LoVo (cell line): ENCODE measurements at places on chromosomes 11 and 22.

GRCh38 chr11:102448869-102449224 lies 3.7 kb downstream of the TMEM123 start:
- DNase-seq, result no peak

DNA sequence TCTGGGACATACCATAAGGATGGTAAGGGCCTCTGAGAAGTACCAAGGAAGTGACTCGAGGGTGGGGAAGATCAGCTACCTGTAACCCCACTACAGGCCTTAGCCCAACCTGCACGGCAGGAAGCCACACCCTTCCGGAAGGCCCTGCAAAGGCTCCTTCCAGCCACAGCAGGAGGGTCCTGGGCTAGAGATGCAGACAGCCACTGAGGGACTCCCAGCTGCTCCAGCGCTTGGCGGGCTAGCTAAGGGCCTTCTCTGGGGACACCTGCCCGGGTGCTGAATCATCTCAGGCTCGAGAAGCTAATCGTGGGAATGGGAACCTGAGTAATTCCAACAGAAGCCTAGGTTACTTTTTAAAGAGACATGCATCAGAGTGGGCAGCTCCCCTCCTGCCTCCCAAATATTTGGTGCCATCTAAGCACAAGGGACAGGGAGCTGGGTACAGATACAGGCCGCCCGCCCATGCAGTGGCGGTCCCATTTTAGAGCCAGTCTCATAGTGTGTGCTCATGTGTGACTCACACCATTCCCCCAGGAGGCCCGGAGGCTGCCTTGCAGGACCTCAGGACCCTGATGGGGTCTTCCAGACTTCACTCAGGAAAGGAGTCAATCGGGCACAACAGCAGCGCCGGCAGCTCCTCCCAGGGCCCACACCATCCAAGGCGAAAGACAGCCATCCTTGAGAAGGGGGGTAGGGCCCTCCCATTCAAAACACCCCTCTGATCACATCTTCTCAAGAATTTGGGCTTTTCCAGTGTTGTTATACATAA lies 8.0 kb downstream of the MYH9 start:
- no peak for DNase-seq

DNA sequence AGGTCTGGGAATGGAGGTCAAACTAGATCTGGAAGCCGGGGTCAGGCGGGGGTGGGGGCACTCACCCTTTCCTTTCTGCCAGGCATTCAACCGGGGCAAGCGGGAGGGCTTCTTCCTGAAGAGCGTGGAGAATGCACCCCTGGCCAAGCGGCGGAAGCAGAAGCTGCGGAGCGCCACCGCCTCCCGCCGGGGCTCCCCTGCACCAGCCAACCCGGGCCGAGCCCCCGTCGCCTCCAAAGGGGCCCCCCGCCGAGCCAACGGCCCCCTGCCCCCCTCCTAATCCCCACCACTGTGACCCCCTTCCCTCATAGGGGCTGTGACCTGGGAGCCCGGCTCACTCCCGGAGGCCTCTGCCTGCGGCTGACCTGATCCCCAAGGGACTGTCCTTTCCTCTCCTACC lies 12.2 kb downstream of the RPS6KA4 start:
- no peak for DNase-seq

DNA sequence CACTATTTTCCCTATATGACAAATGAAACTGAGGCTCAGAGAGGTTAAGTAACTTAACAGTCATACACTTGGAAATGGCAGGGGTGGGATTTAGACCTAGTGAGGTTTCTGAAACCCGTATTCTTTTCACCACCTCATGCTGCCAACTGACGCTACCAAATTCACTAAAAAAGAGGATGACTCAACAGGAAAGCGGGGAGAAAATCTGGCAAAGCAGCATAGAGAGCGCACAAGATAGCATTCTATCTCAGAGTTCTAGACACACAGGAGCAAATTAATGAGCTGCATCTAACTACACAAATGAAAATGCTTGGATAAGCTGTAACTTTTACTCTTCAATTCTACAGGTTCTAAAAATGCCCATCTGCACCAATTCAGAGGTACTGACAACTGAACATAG lies 136.4 kb downstream of the RBFOX2 start:
- no peak for DNase-seq

- DNase-seq, result no peak
These were observed 13.7 kb upstream of the POU2F3 start for GRCh38 chr11:120226242-120226641.

DNA sequence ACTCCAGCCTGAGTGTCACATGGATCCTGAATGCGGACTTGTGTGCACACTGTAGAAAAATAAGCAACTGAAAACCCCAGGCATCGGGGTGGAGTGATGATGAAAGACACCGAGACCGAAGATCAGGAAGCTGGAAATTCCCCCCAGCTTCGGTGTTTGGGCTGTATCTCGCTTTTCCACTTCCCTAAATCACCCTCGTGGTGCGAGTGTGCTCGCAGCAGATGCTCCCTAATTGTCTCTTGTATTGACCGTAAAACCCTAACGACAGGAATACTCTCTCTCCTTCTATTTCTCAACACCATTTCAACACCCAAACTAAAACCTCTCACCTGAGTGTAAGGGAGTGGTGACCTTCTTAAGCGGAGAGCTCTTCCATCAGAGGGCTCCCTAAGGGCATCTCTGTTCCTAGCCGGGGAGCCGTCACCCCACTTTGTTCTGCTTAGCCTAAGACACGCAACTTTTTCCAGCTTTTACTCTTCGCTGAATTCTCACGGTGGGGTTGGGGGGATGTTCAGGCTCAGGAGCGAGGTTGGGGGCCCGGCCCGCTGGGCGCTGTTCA lies 635 bp upstream of the GRK3 start:
- DNase-seq, result no peak

- DNase-seq, result peak; percentile 57
These were observed 311.0 kb downstream of the SBF2 start for GRCh38 chr11:9982796-9983579.

- DNase-seq, result no peak
These were observed 143.4 kb downstream of the C11orf91 start for GRCh38 chr11:33557201-33557600.

- DNase-seq, result no peak
These were observed 16.1 kb upstream of the ZDHHC13 start for GRCh38 chr11:19100885-19101284.

DNA sequence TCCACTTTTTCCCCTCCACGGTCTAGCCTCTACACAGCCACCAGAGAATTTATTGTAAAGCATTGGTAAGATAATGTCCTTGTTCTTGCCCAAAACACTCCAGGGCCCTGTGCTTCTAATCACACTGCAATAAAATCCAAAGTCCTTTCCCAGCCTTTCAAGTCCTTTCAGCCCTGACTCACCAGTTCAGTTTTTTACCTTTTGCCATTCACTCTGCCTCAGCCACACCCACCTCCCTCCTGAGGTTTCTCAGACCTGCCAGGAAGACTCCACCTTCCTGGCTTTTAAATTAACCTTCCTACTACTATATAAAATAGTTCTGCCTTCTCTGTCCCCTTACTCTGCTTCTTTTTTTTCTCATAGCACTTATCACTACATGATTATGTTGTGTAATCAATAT lies 91.0 kb upstream of the ARHGAP32 start:
- DNase-seq, result peak; percentile 86

GRCh38 chr11:17719028-17719937 lies at the start of gene MYOD1:
Gene MYOD1, plus strand, starts transcription at chr11:17719571. Its CDS starts 212 bp downstream, at chr11:17719783.
- DNase-seq, result peak; percentile 3

DNA sequence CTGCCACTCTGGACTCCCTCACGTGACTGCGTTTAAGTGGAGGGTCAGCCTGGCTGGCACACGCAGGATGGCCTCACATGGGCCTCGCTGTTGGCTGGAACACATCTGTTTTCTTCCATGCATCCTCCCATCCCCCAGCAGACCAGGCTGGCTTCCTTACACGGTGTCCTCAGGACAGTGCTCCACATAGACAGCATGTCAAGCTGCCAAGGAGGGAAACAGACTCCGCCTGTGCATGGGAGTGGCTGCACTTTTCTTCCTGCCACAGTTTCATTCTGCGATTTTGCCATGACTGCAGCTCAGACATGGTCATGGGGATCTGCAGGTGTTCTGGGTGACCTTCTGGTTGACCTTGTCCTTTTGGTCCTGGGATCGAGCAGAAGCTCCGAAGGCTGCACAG lies 344.2 kb downstream of the SHANK2 start:
- DNase-seq, result no peak

DNA sequence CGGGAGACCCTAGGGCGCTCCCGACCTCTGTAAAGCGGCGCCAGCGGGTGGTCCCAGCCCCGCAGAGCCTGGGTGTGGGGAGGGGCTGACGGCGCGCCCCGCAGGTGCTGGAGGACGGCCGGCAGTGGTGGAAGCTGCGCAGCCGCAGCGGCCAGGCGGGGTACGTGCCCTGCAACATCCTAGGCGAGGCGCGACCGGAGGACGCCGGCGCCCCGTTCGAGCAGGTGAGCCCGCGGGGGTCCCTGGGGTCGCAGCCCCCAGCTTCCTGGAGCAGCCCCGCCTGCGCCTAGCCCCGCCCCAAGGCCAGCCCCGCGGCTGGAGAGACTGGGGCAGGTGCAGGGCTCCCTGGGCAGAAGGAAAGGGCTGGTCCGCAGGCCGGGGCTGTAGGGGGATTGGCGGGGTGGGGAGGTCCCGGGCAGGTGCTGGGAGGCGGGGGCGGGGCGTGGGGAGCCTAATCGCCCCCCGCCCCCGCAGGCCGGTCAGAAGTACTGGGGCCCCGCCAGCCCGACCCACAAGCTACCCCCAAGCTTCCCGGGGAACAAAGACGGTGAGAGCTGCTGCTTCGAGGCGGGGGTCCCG lies 19.7 kb downstream of the EPS8L2 start:
- DNase-seq, result no peak

- no peak for DNase-seq
These were observed 97.3 kb downstream of the ZBTB16 start for GRCh38 chr11:114156782-114157181.
